CD8-positive, alpha-beta memory T cell (primary cell): ENCODE measurements at places on chromosomes 13 and 19.

DNA sequence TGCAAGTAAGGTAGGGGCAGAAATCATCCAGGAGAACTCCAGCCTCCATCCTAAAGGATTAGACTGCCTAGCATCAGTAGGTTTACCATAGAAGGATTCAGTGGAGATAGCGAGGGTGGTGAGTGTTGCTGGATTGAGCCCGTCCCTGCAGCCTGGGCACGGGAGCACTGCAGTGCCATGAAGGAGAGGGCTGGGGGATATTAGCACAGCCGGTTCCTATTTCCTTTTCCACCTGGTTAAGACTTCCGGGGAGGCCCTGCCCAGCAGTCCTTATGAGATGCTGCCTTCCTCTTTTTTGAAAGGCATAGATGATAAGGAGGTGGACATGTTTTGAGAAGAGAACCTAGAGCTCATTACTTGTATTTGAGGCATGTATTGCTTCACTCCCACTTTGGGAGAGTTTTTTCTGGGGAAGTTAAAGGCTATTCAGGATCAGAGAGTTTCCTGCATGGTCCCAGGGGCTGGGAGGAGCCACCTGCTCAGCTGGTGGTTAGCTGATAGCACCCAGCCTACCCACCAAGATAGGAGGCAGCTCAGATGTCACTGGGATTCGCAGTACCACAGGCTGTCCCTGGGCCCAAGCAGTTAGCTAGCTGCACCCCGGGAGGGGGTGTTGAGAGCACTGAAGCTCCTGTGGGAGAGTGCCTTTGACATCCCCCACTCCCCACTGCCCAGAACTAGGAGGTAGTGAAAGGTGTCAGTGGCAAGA lies 17.2 kb downstream of the ACTN4 start:
- H3K36me3 ChIP-seq: no peaks in the 10 kb centered on the region
- peaks cover 83% of the 10 kb centered on the region for H3K4me1 ChIP-seq
- H3K27ac ChIP-seq: peak overlapping the region; percentile 21
- no peaks in the 10 kb centered on the region for H3K27me3 ChIP-seq

- no peak overlapping the region for H3K27ac ChIP-seq
- DNase-seq: no peak
- H3K4me3 ChIP-seq: no peak overlapping the region
Observed at GRCh38 chr19:15254547-15254946, 22.3 kb upstream of the EPHX3 start.

- no peak overlapping the region for H3K27ac ChIP-seq
- no peak overlapping the region for H3K4me3 ChIP-seq
- peaks cover 36% of the 10 kb centered on the region for H3K4me1 ChIP-seq
- H3K36me3 ChIP-seq: no peaks in the 10 kb centered on the region
- DNase-seq: no peak
Observed at GRCh38 chr19:18518639-18519038, 3.2 kb downstream of the ELL start.

DNA sequence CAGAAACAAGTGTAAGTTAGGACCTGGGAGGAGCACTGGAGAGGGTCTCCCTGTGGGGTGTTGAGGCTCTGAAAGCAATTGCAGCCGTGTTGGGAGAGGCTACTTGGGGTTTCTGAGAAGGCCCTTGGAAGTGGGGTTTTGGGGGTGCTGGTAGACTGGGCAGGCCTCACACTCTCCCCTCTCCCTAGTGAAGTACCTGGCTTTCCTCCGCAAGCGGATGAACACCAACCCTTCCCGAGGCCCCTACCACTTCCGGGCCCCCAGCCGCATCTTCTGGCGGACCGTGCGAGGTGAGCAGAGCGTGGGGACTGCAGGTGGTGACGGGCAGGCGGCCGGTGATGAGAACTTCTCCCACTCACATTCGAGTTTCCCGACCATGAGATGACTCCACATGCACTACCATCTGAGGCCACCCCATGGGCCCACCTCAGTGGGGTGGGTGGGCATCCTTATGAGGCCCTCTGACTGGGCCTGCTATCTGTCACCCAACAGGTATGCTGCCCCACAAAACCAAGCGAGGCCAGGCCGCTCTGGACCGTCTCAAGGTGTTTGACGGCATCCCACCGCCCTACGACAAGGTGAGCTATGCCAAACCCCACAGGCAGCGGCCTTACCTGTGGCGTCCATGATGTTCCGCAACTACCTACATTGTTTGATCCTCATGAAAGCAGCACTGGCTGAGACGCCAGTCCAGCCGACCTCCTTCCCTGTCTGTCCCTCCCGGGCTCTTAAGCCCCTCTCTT lies 3.0 kb downstream of the RPL13A start:
- no peaks in the 10 kb centered on the region for H3K27me3 ChIP-seq
- peak overlapping the region; percentile 93 for H3K4me3 ChIP-seq
- DNase-seq: no peak
- peaks cover 56% of the 10 kb centered on the region for H3K4me1 ChIP-seq

GRCh38 chr19:676339-677105 lies at the start of gene FSTL3:
Gene FSTL3, plus strand, starts transcription at chr19:676392. Its CDS starts 32 bp downstream, at chr19:676424.
- no peak for DNase-seq
- no peaks in the 10 kb centered on the region for H3K36me3 ChIP-seq
- peaks cover 12% of the 10 kb centered on the region for H3K27me3 ChIP-seq

GRCh38 chr13:101919541-101920181 lies 467.2 kb downstream of the ITGBL1 start:
- no peaks in the 10 kb centered on the region for H3K4me1 ChIP-seq
- no peak for DNase-seq
- H3K4me3 ChIP-seq: no peak overlapping the region
- no peak overlapping the region for H3K27ac ChIP-seq
- H3K36me3 ChIP-seq: no peaks in the 10 kb centered on the region

DNA sequence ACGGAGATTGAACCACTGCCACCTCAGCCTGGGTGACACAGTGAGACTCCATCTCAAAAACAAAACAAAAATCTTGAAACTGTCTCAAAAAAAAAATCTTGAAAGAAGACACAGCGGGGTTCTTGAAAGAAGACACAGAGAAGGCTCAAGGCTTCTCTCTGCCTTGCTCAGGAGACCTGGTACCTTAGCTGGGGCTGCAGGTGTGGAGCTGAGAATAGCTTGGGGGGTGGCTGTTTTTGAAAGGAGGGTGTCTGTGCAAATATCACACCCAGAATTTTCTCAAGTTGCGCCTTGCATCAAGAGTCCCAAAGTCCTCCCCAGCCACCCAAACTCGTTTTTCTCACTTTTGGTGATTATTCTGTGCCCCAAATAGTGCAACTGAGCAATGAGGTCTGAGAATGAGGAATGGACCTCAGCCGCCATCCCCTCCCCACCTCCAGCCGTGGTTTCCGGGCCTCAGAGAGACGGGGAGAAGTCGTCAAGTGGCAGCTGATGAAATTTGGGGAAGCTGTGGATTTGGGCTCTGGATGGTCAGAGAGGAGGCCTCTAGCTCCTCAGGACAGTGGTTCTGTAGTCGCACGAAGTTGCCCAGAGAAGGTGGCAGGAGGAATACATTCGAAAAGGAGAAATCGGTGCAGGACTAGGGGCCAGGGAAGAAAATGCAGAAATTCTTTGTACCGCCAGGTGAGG lies 8.8 kb downstream of the S1PR2 start:
- H3K36me3 ChIP-seq: no peaks in the 10 kb centered on the region
- DNase-seq: no peak
- no peaks in the 10 kb centered on the region for H3K27me3 ChIP-seq

DNA sequence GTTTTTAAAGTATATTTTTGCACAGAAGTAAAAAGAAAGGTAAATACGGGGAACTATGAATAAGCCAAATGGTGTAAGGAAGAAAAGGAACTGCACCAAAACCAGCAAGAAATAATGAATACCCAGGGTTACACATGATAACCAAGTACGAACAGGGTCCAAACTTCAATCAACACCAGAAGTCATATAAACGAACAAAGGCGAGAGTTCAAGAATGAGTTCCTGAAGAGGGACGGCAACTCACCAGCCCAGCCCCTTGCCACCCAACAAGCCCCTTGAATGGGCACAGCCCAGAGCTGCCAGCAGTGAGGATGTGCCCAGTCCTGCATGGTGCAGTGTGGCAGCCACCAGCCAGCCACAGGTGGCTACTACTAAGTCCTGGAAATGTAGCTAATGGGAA lies 132.1 kb downstream of the RNF17 start:
- H3K4me3 ChIP-seq: no peak overlapping the region
- no peak for DNase-seq
- no peaks in the 10 kb centered on the region for H3K36me3 ChIP-seq

GRCh38 chr19:18659281-18660050 lies 22.6 kb downstream of the KLHL26 start:
- H3K27me3 ChIP-seq: no peaks in the 10 kb centered on the region
- no peak overlapping the region for H3K27ac ChIP-seq
- no peaks in the 10 kb centered on the region for H3K36me3 ChIP-seq
- no peak overlapping the region for H3K4me3 ChIP-seq

DNA sequence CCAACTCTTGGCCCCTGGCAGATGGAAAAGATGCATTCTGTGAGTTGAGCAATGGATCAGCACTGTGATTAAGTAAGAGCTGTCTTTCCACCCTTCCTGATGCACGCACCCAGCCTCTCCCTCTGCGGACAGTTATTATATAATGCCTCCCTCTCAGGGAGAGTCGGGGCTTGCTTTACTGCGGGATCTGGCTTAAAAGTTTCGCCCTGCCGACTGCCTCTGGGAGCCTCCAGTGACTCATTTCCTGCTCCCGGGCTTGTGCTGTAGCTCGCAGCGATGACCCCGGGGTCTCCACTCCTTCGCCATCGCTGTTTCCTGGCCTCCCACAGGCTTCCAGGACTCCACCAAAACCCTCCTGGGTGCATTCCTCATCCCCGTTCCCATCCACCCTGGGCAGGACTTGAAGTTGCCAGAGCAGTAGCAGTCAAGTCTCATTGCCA lies 107.4 kb upstream of the SLC7A1 start:
- no peak overlapping the region for H3K4me3 ChIP-seq
- H3K27me3 ChIP-seq: no peaks in the 10 kb centered on the region
- H3K27ac ChIP-seq: no peak overlapping the region
- no peak for DNase-seq
- no peaks in the 10 kb centered on the region for H3K4me1 ChIP-seq
- no peaks in the 10 kb centered on the region for H3K36me3 ChIP-seq

- no peak overlapping the region for H3K4me3 ChIP-seq
- no peak for DNase-seq
- H3K27me3 ChIP-seq: no peaks in the 10 kb centered on the region
Observed at GRCh38 chr13:99471221-99472121, 29.8 kb upstream of the TM9SF2 start.

GRCh38 chr13:29889111-29889510 lies 38.7 kb upstream of the UBL3 start:
- no peak overlapping the region for H3K27ac ChIP-seq
- H3K4me1 ChIP-seq: no peaks in the 10 kb centered on the region
- DNase-seq: no peak
- H3K4me3 ChIP-seq: no peak overlapping the region
- no peaks in the 10 kb centered on the region for H3K27me3 ChIP-seq

DNA sequence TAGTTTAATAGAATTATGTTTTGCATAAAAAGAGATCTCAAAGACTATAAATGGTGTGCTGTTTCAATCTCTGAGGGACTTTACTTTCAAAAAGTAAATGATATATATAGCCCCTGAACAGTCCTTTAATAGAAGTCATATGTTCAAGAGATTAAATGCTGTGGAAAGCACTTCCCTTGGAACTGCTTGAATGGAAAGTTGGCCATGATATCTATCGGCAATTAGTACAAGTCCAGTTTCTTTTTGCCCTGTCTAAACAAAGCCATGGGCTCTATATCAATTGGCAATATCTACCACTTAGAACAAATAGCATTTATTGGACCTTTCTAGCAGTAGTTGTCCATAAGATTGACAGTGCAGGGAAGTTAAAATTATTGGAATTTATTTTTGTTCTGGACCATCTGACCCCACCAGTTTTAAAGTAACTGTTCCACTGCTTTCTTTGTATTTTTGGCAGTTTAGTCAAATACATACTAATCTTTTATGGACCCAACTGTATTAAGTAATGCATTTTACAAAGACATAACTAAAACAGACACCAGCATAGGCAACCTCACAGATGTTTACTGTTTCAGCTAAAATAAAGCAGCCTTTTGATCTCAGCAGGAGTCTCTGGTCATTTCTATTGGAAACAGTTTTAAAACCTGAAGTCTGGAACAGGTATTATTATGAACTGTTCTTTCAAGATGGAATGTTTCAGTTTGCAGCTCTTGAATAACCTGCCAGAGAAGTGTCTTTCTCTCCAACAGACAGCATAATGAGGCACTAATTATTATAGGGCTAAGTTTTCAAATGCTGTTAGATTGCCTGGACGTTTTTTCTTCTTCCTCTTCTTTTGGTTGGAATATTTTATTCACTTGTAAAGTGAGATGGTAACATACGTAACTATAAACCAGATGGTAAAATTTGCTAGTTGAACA lies 282.6 kb downstream of the DCLK1 start:
- no peak for DNase-seq
- no peaks in the 10 kb centered on the region for H3K36me3 ChIP-seq
- no peak overlapping the region for H3K4me3 ChIP-seq
- no peaks in the 10 kb centered on the region for H3K27me3 ChIP-seq
- no peaks in the 10 kb centered on the region for H3K4me1 ChIP-seq

DNA sequence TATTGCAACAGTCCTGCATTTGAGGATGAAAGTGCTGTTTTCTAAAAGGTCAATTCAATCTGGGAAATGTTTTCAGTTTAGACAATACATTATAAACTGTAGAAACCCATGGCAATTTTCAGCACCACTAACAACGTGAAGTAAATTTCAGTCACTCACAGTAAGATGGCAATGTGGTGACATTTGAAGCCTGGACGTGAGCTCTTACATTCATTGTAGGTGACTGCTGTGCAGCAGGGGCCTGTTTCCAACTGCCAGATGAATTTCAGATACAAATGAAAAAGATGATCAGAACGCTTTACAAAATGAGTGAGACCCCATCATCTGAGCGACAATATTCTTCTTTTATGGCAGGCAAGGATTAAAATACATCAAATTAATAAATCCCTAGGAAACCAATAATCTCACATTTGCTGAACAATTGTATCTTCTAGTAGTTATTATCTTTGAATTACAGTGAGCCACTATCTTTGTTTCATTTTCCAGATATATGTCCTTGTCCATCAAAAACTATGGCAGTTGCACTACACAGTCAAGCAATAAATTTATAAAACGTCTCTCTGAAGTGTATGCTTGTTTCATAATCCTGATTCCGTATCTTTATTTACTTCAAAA lies 1816.8 kb downstream of the OLFM4 start:
- no peak overlapping the region for H3K4me3 ChIP-seq
- DNase-seq: no peak
- no peak overlapping the region for H3K27ac ChIP-seq
- H3K4me1 ChIP-seq: no peaks in the 10 kb centered on the region

DNA sequence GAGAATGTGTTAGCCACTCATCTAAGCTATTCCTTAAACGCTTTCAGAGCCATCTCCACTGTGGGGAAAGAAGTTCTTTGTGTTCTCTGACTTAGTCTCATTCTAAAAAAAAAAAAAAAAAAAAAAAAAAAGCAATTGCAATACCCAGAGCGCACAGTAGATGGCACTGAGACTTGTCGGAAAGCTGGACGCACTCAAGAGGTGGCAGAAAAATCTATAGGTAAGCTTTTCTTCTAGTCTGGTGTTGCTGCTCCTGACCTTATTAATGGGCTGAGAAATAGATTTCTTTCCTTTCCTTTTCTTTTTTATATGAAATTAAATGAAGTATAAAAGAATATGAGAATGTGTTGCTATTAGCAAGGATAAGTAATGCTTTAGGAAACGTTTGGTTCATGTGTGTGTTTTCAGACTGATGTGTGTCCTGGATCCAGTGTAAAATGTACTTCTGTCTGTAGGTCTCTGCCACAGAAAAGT lies 4.7 kb upstream of the GJB2 start:
- H3K27me3 ChIP-seq: peaks cover 41% of the 10 kb centered on the region
- DNase-seq: no peak
- H3K4me1 ChIP-seq: peaks cover 18% of the 10 kb centered on the region
- H3K4me3 ChIP-seq: no peak overlapping the region
